ENCODE measurements at places on chromosomes 6 and 20.

DNA sequence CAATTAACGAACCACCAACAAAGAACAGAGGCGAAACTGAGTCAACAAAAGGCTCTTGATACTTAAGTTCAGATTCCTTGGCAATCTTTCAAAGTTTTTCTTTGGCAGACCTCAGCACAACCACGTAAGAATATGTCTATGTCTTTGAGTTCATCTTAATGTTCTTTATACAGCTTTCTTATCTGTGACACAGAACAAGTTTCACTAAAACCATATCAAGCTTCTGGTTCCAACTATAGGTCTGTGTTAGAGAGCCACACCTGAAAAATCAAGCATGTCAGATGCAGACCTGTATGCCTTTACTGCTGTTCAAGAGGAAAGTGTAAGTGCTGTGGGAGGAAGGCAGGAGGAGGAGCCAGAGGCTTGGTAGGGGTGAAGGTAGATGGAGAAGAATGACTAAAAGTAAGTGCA lies 271.3 kb downstream of the KHDC1L start:
- H3K36me3 ChIP-seq: no peaks in the 10 kb centered on the region
- DNase-seq: peak; percentile 21
- H3K4me1 ChIP-seq: no peaks in the 10 kb centered on the region
- no peaks in the 10 kb centered on the region for H3K27me3 ChIP-seq
- H3K27ac ChIP-seq: no peak overlapping the region

DNA sequence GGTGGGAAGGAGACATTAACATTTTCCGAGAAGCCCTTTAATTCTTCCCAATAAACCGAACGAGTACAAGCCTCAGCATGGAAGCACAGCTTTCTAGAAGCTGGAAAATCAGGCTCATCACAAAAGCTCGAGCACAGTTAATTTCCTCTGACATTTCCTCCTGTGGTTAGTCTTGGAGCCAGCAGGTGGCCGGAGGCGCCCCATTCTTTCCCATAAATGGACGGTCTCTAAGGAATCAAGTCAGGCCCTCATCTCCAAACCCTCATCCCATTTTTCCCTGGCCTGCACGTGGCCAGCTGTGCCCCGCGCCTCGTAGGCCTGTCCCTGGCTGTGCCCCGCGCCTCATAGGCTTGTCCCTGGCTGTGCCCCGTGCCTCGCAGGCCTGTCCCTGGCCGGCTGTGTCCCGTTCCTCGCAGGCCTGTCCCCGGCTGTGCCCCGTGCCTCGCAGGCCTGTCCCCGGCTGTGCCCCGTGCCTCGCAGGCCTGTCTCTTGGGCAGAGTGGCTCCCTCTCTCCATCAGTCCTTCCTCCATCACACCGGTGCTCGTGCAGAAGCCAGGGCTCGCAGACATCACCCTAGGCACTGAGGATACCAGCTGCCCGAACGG lies 19.7 kb upstream of the NTSR1 start:
- no peaks in the 10 kb centered on the region for H3K36me3 ChIP-seq
- no peak overlapping the region for H3K4me3 ChIP-seq
- DNase-seq: peak; percentile 29

DNA sequence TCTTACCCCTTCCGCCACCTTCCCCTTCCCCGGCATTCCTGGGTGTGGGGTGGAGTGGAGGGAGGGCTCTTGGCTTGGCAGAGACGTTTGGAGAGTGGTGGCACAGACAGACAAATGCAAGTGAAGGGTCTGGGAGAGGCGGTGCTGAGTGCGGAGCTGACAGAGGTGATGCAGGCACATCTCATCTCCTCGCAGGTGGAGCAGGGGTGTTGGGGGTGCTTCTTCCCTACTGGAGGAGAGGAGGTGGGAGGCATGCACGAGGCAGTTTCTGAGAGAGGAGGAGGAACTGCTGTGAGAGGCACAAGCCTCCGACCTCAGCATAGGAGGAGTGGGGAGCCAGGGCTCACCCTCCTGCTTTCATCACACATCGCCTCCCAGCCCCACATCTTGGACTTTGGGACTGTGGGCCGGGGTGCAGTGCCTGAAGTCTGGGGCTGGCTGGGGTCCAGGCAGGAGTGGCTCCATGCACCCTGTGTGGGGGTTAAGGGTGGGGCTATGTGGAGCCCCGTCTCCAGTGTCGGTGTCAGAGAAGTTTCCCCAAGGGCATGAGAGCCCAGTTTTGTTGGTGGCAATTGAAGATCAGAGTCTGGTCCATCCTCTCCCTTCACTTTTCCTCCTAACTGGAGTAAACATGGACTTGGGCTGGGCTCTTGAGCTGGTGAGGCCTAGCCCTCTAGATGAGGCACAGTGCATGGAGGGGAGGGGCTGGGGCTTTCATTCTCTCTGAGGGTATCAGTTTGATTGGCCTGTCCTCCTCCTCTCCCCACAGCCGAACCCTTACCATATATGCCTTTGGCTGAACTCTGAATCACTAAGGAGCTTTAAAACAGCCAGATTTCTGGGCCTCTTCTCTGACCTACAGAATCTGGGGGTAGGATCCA lies 20.2 kb upstream of the SLC22A7 start:
- no peak for DNase-seq
- no peak overlapping the region for H3K27ac ChIP-seq

DNA sequence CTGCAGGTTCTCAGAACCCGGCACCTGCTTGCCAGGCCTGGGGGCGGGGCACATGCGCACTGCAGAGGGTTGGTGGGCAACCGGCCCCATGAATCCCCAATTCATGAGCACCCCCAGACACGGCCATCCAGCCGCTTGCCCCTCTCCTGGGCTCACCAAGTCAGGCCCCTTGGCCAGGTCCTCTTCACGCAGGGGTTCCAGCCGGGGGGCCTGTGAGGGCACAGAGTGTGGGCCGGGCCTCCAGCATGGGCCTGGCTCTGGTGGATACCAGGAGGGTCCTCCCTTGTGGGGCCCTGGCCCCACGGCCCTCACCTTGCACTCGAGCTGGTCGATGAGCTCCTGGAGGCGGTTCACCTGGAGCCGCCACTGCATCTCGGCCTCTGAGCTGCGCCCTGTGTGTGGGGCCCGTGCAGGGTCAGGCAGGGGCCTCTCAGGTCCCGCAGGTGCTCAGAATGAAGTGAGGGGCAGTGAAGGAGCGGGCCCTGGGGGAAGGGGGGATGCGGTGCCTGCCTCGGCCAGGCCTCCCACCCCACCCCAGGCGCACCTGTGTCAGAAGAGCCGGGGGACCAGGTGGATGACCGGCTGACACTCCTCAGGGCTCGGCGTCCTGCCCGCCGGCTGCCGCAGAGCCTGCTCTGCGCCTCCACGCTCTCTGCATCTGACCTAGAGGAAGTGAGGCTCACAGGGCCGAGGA lies 2.6 kb upstream of the C20orf144 start:
- peaks cover 38% of the 10 kb centered on the region for H3K36me3 ChIP-seq
- H3K27ac ChIP-seq: no peak overlapping the region
- H3K4me3 ChIP-seq: no peak overlapping the region
- peaks cover 16% of the 10 kb centered on the region for H3K4me1 ChIP-seq
- peak; percentile 7 for DNase-seq
